ENCODE measurements at places on chromosomes 7 and 10. TPM values are rescaled to one million over a fixed set of nuclear protein-coding genes. Genes with fewer than 3 reads are reported as not detected.

GNAT3 gene
- total RNA-seq: not detected

LAMTOR4 gene
- total RNA-seq: 185 TPM

CUEDC2 gene
- 137 TPM for total RNA-seq

ECHDC3 gene
- total RNA-seq: 33.0 TPM
